Fibroblast of lung (primary cell): ENCODE measurements at places on chromosomes 7 and 10.
A peak's percentile ranks its signal among the peaks of the same experiment; 100 is the strongest.

DNA sequence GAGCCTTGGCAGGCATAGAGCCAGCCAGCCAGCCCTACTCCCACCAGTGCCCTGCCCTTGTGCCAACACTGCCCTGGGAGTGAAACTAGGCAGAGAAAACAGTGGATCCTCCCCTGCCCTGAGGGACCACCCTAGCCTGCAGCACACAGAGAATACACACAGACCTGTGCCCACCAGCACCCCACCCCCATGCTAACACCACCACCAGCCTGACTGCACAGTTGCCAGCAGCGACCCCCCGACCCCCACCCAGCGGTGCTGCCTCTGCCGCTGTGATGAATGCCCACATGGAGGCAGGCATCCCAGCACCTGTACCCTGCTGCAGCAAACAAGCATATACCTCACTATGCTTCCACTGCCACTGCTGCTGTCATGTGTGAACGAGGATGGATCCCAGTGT is 9.4 kb upstream of the MIOS start:
- DNase-seq, result no peak

GRCh38 chr7:156608173-156608478 is 32.4 kb upstream of the RNF32 start:
- no peak for DNase-seq

DNA sequence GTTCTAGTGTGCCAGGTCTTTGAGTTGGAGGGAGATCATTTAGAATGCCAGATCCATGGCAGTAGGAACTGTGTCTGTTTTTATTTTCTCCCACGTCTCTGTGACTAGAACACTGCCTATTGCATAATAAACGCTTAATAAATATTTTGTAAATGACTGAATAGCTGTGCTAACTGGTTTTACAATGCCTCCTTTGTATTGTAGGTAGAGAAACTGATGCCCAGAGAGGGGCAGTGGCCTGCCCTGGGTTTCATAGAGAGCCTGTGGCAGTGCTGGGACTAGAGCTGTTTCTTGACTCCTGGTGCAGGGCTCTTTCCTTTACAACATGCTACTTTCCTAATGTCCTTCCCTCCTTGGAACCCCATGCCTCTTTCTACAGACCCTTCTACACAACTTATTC is 2.5 kb downstream of the TAS2R5 start:
- DNase-seq, result no peak

DNA sequence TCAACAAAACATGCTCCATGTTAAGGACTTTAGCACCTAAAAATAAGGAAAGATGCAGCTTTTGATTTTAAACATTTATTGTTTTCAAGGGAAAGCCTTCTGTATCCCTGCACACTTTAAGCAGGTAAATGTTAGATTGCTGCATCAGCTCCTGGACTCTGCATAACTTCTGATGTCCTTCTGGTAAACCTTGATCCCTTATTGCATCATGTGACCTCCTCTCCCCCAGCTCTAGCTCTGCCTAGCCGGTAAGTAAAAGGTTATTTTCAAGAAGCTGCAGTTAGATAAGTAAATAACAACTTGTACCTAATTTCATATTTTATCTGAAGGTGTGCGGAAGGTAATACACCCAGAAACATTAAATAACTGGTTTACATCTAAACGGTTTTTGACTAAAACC is 37.5 kb downstream of the PDK4 start:
- DNase-seq, result no peak

DNA sequence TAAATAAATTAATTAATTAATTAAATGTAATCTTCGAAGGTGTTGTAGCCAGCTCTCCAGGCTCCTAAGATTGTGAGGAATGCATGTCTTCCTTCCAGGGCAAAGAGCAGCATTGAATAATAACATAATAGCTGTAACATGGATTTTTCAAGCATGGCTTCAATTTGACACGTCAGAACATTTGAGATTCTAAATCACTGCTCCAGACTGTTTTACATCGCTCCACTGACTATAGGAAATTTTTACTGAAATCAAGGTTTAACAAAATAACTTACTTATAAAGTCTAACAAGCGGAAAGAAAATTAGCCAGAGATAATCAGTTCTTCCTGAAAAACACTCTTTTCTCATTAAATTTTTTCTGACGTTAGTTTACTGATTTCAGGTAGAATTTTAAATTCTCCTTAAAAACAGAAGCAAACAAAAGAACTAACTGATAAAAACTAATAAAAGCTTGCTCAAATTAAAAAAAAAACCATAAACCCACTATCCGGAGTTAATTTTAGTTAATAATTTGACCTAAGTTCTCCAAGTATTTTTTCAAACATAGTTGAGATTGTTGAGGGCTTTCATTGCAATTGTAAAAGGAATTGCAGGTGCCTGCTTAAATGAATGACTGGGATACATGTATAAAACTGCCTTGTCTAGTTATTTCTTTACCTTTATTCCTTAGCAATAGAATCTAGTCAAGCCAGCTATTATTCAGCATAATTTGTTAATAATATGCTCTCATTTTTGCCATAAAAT is 51.2 kb upstream of the SGCE start:
- DNase-seq, result no peak

DNA sequence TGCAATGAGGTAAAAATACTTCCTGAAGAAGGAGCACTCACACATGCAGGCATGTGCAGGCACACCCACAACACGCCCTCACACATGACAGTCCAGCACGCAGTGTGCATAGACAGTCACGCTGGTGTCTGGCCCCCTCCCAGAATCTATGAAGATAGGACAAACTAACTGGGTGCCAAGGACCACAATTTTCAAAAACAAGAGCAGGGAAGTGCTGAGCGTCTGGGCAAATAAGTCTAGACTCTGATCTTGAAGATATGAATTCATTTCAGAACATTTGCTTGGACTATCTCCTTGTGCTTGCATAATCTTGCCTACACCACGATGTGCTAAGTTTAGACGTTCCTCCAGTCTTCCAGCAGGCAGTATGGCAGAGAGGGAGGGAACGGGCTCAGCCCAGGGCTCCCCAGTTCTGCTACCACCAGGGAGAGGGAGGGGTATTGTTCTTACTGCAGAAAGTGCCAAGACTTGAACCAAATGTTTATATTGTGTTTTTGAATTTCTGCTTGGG is 276.5 kb upstream of the KLF6 start:
- DNase-seq, result peak; percentile 89

DNA sequence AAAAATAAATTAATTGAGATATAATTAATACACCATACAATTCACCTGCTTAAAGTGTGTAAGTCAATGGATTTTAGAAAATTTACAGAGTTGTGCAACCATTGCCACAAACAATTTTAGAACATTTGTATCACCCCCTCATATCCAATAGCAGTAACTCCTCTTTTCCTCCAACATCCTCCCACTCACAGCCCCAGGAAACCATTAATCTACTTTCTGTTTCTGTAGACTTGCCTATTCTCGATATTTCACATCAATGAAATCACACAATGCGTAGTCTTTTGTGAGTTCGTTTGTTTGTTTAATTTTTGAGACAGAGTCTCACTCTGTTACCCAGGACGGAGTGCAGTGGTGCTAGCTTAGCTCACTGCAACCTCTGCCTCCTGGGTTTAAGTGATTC is 13.7 kb upstream of the HERC4 start:
- DNase-seq, result peak; percentile 60

- no peak for DNase-seq
These were observed 110.6 kb upstream of the PRR15 start for GRCh38 chr7:29453021-29453420.

- no peak for DNase-seq
These were observed 13.2 kb upstream of the NPS start for GRCh38 chr10:127535802-127536515.

GRCh38 chr7:50552921-50553320 is 12.3 kb downstream of the DDC start:
- peak; percentile 75 for DNase-seq

DNA sequence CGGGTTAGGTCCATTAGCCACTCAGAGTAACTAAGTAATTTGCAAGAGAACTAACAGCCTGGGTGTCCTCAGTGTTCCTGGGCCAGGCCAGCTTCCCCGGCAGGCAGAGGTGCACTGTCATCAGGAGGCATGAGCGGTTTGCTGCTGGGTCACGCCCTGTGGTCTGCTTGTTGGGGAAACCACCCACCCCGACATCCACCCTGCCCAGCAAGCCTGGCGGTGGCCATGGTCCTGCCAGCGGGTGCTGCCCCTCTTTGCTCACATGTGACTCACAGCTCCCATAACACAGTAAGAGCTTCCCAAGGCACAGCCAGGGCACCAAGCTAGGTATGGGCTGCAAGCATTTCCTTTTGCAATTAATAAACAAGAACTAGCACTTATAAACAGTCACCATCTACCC is 75.9 kb downstream of the RGS10 start:
- peak; percentile 14 for DNase-seq

GRCh38 chr10:33337326-33337957 is 3.0 kb upstream of the NRP1 start:
- DNase-seq, result peak; percentile 86

- no peak for DNase-seq
These were observed 77.5 kb upstream of the EEPD1 start for GRCh38 chr7:36075561-36075960.

GRCh38 chr7:40419806-40420205 is 285.0 kb downstream of the SUGCT start:
- no peak for DNase-seq

DNA sequence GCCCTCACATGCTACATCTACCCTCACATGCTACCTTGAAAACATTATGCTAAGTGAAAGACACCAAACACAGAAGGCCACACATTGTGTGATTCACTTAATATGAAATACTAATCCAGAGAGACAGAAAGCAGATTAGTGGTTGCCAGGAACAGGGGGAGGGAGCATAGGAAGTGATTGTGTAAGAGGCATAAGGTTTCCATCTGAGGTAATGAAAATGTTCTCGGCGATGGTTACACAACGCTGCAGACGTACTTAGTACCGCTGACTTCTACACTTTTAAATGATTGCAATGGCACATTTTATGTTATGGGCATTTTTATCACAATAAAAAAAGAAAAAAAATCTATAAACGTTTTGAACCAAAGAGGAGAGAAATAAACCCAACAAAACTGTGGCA is 742.3 kb downstream of the TYW1 start:
- DNase-seq, result peak; percentile 9

- DNase-seq, result no peak
These were observed 151.9 kb upstream of the PFKP start for GRCh38 chr10:2915412-2915811.

DNA sequence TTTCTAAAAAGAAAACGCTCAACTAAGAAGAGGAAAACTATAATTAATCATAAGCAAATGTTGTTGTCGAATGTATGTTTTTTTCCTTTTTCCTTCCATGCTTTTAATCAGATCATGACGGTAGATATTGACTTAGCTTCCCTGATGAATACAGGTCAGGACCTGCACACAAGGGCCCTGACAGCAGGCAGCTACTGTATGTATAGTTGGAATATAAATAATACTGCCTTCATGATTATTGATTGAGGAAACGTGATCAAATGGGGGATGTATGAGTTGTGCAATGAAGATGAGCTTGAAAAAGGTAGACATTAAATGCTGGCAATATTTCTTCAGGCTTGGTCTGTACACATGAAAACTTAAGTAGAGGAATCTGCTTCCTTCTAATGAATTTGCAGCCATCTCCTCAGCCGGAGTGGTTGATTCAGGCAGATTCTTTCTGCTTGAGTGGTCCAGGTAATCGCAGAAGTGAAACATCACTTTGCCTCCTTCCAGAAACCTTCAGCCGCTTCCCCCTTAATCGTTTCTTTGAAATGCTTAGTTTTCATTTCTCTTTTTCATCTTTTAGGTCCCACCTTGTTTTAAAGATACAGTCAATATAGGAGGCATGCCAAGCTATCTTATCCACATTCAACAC is 656.5 kb downstream of the SDK1 start:
- DNase-seq, result no peak

DNA sequence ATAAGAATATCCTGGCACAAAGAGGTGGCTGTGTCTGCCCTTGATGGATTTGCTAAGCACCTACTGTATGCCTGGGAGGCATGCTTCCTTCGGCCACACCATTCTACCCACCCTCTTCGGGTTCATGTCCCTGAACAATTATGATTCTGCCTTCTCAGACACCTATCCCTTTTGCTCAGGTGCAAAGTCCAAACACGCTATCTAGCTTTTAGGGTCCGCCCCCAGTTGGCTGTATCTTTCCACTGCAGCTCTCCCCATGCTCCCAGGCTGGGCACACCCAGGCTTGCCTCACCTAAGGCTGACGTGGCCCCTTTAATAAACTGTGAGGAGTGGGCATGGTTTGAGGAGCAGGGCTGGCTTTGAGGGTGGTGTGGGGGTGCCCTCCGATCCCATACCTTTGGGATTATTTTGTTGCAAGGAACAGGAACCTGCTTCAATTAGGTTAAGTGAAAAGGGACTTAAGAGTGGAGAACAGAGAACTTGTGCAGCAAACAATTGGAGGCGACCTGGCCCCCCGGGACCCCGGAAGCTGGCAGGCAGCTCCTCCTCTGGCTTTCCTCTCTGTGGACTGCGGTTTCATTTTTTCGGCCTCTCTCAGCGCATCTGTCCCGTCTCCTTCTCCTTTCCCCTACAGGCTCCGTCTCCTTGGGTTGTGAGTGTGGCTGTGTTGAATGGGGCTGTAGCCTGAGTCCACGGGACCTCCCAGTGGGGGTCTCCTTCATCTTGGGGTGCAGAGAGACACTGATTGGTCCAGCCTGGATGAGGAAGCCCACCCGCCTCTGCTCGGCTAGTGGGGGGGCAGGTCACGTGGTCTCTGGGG is 3.8 kb downstream of the CLIP2 start:
- no peak for DNase-seq

GRCh38 chr7:100432621-100433275 is 3.1 kb downstream of the MEPCE start:
- DNase-seq, result no peak

DNA sequence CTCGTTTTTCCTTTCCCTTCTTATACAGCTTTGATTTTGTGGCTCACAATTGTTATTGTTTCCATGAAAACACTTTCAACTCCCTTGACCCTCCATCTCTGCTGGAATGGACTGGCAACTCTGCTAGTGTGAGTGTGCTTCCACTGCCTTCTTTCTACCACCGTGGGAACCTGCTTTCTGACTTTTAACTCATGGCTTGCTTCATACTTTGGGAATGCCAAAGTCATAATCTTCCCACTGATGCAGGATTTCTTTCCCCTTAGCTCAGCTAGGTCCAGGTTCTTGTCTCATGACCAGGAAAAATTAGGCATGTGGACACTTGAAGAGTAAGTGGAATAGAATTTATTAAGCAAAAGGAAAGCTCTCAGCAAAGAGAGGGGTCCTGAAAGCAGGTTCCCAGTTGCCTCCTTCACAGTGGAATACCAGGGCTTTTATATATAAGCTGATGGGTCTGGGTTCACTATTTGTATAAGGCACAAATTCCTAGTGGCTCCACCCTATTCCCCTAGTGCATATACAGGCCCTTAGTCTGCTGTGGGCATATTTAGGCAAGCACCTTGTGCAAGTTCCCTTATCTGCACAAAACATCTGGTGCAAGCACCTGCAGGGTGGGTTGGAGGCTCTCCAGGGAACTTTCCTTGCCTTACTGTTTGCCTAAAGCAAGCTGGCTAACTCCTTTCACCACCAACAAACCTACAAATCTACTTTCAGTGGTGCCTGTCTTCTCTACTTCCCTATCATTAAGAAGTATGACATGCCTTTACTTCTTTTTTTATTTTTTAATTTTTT is 119.5 kb downstream of the CFAP58 start:
- peak; percentile 9 for DNase-seq

DNA sequence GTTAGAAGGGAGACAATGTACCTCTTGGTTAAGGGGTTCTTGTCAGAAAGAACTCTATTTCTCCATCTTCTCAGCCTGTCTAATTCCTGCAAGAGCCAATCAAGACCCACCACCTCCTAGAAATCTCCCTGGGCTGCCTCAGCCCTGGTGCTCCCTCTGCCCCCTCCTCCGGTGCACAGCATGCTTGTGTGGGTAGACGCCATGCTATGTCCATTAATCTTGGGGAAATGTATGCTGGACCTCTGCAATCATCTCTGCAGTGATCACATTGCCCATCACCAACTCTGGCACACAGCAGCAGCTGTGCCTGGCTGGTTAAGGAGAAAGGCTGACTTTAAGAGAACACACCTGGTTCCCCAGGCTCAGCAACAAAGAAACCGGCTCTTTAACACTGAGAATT is 37.3 kb downstream of the SH3PXD2A start:
- DNase-seq, result peak; percentile 29
